ENCODE measurements at places on chromosomes 7 and 10. TPM values are rescaled to one million over a fixed set of nuclear protein-coding genes. Genes with fewer than 3 reads are reported as not detected.

DNA sequence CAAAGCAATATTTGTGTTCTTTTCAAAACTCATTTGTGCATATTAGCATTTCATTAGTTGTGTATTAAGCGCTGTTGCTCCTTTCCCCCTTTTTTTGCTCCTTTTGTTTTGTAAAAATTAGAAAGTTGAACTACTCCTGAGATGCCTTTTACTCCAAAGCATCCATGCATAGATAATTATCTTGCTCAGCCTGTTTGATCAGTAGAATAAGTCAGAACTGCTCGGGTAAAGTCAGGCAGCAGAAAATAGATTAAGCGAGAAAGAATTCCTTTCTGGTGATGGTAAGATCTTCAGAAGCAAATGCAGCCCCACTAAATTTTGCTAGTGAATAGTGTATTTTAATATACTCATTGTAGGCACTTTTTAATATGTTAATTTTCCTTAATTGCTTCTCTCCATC, 227.1 kb downstream of the TEX36 start:
- no peaks in the 10 kb centered on the region for H3K36me3 ChIP-seq
- H3K27ac ChIP-seq, result peak overlapping the region; percentile 44
- no peaks in the 10 kb centered on the region for H3K27me3 ChIP-seq
- peak overlapping the region; percentile 38 for H3K4me3 ChIP-seq

- H3K4me3 ChIP-seq, result no peak overlapping the region
- no peaks in the 10 kb centered on the region for H3K27me3 ChIP-seq
- no peak overlapping the region for H3K27ac ChIP-seq
Observed at GRCh38 chr7:69837387-69838068, 239.3 kb downstream of the AUTS2 start.

ELOVL3 gene
- 0.88 TPM for total RNA-seq

DNA sequence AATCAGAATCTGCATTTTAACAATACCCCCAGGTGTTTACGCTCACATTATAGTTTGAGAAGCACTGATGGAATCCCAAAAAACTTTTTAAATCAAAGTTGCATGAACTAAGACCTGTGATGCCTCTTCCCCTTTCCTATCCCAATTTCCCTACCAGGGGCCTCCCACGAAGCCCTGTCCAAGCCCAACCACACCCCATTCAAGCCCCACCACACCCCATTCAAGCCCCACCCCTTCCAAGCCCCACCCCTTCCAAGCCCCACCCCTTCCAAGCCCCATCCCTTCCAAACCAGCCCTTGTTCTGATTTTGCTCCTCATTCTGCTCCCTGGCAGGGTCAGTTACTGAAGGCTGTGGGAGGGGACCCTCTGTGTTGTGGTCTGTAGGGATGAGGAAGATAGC, 9.8 kb upstream of the AQP1 start:
- no peak overlapping the region for H3K4me3 ChIP-seq
- no peaks in the 10 kb centered on the region for H3K36me3 ChIP-seq
- H3K4me1 ChIP-seq, result peaks cover 35% of the 10 kb centered on the region
- no peak overlapping the region for H3K27ac ChIP-seq

TCAF2 gene
- 2.5 TPM for total RNA-seq

DNA sequence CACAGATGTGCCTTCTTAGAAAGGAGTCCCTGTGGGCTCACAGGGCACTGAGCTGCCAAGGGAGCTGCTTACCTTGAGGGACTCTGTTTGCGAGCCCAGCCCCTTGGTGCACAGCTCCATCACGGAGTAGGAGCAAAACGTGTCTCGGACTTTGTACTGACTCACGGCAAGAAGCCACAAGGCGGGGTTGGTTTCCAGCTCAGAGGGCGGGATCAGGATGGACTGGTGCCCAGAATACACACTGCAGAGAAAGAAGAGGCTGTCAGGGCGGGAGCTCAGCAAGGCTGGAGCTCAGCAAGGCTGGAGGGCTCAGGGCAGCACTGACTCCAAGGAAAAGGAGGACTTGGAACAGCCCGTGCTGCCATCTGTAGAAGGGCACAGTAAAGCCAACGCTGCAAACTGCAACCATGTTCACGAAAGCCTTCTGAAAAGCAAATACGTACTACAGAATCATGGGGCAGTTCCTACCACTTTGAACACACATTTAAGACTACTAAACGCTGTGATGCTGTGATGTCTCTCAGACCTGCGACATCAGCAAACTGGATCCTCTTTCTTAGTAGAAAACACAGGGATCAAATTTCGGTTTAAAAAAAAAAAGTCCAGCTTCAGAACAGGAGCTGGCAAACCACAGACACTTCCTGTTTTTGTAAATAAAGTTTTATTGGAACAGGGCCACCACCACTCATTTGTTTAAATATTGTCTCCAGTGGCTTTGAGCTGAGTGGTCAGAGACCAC, 194.3 kb downstream of the ZMYND11 start:
- DNase-seq, result peak; percentile 37
- peak overlapping the region; percentile 13 for H3K4me3 ChIP-seq
- H3K27ac ChIP-seq, result no peak overlapping the region
- H3K4me1 ChIP-seq, result no peaks in the 10 kb centered on the region
- no peaks in the 10 kb centered on the region for H3K36me3 ChIP-seq

DNA sequence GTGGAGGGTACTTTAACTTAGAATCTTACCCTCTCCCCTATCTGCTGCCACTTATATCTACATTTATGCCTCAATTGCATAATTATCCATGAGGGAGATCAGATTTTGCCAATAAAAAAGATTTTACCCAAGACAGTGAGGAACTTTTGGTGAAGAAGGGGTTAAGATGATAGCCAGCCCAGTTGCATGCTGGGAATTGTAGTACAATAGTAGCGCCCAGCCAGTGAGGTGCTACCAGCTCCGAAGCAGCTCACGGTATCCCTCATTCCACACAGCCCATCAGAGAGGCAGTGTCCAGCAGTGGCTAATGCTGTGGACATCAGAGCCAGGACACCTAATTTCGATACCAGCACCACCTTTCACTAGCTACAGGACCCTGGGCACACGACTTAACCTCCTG, 5.9 kb upstream of the LGI1 start:
- H3K4me1 ChIP-seq, result peaks cover 48% of the 10 kb centered on the region
- H3K27ac ChIP-seq, result peak overlapping the region; percentile 42
- H3K4me3 ChIP-seq, result peak overlapping the region; percentile 29
- no peaks in the 10 kb centered on the region for H3K27me3 ChIP-seq
